CD4-positive, alpha-beta memory T cell (primary cell): ENCODE measurements at places on chromosomes 1 and 21. TPM values are rescaled to one million over a fixed set of nuclear protein-coding genes. Genes with fewer than 3 reads are reported as not detected.

DNA sequence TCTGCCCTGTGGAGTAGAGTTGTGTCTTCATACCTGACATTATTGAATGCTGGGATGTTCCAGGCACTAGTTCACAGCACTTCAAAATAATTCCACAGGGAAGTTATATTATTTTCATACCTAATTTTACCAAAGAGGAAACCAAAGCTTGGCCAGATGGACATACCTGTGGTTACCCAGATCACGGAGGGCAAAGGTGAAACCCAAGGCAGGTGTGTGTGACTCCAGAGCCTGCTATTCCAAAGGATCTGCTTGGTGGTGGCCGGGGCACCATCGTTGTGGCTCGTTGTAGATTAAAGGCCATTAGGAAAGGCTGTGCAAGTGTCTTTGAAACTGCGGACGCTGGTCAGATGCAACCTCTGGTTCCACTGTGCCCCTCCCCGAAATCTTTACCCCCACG is 108.6 kb downstream of the ZBTB18 start:
- no peaks in the 10 kb centered on the region for H3K4me1 ChIP-seq
- no peaks in the 10 kb centered on the region for H3K27me3 ChIP-seq
- no peak overlapping the region for H3K27ac ChIP-seq
- DNase-seq: no peak

GRCh38 chr1:59761443-59761842 is 53.3 kb upstream of the HOOK1 start:
- H3K27me3 ChIP-seq: no peaks in the 10 kb centered on the region
- no peaks in the 10 kb centered on the region for H3K36me3 ChIP-seq
- no peak for DNase-seq
- no peak overlapping the region for H3K4me3 ChIP-seq

- DNase-seq: no peak
- H3K4me3 ChIP-seq: no peak overlapping the region
- no peaks in the 10 kb centered on the region for H3K36me3 ChIP-seq
- H3K27ac ChIP-seq: no peak overlapping the region
Observed at GRCh38 chr1:238982736-238983135, 403.6 kb upstream of the CHRM3 start.

GRCh38 chr21:15141261-15141970 is 76.6 kb upstream of the NRIP1 start:
- H3K4me1 ChIP-seq: no peaks in the 10 kb centered on the region
- H3K27ac ChIP-seq: no peak overlapping the region
- H3K27me3 ChIP-seq: no peaks in the 10 kb centered on the region
- H3K4me3 ChIP-seq: no peak overlapping the region
- H3K36me3 ChIP-seq: no peaks in the 10 kb centered on the region
- DNase-seq: no peak

GRCh38 chr1:183218027-183218618 is 32.1 kb downstream of the LAMC2 start:
- H3K36me3 ChIP-seq: no peaks in the 10 kb centered on the region
- no peaks in the 10 kb centered on the region for H3K27me3 ChIP-seq
- no peak for DNase-seq
- no peak overlapping the region for H3K27ac ChIP-seq
- H3K4me1 ChIP-seq: peaks cover 16% of the 10 kb centered on the region

DNA sequence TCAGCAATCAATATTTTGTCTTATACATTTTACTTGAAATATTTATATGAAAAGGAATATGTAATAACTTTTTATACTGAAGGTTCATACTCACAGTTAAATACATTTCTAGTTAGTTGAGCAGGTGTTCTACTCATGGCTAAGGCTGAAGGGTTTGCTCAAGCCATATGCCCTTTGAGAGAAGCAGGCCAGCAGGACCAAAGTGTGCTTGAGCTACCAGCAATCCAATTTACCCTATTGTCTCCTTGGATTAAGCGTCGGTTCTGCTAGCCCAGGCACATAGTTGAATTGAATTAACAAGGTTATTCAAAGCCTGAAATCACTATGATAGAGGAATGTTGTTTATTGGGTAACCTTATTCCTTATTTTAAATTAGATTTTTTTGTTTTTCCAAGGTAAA is 151.5 kb upstream of the BACE2 start:
- H3K27me3 ChIP-seq: no peaks in the 10 kb centered on the region
- no peak for DNase-seq
- no peaks in the 10 kb centered on the region for H3K4me1 ChIP-seq

Gene CCT8
- total RNA-seq: 109 TPM

Gene LRRC39
- 1.3 TPM for total RNA-seq

GRCh38 chr1:243495442-243496186 is 239.8 kb downstream of the SDCCAG8 start:
- H3K4me1 ChIP-seq: no peaks in the 10 kb centered on the region
- no peaks in the 10 kb centered on the region for H3K36me3 ChIP-seq
- no peak for DNase-seq
- no peak overlapping the region for H3K27ac ChIP-seq

DNA sequence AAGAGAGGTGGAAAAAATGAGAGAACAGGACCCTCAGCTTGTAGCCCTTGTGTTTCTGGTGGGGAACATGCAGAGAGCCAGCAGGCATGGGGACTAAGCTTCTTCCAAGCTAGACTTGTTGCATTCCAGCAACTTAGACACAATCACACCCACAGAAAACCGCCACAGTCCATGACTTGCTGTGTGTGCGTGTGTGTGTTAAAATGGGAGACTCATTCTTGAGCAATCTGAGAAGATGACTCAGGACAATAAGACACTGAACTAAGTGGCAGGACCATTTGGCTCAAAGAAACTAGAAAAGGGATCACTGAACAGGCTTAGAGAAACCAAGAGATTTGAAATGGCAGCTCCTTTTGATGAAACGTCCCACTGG is 78.0 kb downstream of the HLX start:
- H3K4me3 ChIP-seq: no peak overlapping the region
- H3K36me3 ChIP-seq: no peaks in the 10 kb centered on the region

Gene C4BPB
- total RNA-seq: 0.35 TPM

GRCh38 chr1:19654386-19654785 is 10.3 kb downstream of the NBL1 start:
- DNase-seq: no peak
- no peak overlapping the region for H3K27ac ChIP-seq
- no peaks in the 10 kb centered on the region for H3K27me3 ChIP-seq
- H3K36me3 ChIP-seq: no peaks in the 10 kb centered on the region
- H3K4me3 ChIP-seq: no peak overlapping the region

- no peaks in the 10 kb centered on the region for H3K27me3 ChIP-seq
- DNase-seq: no peak
- H3K27ac ChIP-seq: no peak overlapping the region
Observed at GRCh38 chr1:183239793-183240525, 53.9 kb downstream of the LAMC2 start.

DNA sequence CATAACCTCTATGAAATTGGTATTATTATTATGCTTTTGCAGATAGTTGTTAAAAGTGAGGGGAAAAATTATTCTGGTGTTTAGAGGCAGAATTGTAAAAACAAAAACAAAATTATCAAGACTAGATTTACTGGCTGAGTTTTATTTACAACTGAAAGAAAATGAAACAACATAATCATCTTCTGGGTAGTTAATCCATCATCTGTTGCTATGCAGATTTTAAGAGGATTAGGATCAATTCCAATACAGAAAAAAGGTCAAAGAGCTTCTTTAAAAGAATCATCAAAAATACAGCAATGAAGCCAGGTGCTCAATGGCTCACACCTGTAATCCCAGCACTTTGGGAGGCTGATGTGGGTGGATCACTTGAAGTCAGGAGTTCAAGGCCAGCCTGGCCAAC is 8.3 kb downstream of the GOLT1A start:
- H3K4me1 ChIP-seq: no peaks in the 10 kb centered on the region
- peaks cover 5% of the 10 kb centered on the region for H3K27me3 ChIP-seq
- no peak overlapping the region for H3K27ac ChIP-seq
- H3K36me3 ChIP-seq: no peaks in the 10 kb centered on the region
- H3K4me3 ChIP-seq: no peak overlapping the region

Gene PYHIN1
- 83.6 TPM for total RNA-seq

Gene CYP4X1
- total RNA-seq: not detected

Gene CBR1
- total RNA-seq: 23.0 TPM

DNA sequence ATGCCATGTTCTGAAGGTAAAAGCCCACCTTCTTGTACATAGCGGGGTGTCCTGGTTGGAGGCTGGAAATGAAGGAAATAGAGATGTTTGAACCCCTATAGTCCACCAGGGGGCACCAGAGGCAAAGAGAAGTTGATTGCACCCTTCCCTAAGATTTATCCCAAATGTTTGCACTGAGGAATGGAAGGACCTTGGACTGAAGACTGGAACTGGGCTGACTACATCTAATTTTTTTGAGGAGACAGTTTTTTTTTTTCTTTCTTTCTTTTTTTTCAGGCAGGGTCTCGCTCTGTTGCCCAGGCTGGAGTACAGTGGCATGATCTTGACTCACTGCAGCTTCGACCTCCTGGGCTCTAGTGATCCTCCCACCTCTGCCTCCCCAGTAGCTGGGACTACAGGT is 55.3 kb upstream of the EIF4G3 start:
- no peak overlapping the region for H3K4me3 ChIP-seq
- peaks cover 48% of the 10 kb centered on the region for H3K36me3 ChIP-seq
- no peaks in the 10 kb centered on the region for H3K27me3 ChIP-seq
- H3K27ac ChIP-seq: no peak overlapping the region
- H3K4me1 ChIP-seq: no peaks in the 10 kb centered on the region

Gene METTL13
- total RNA-seq: 36.7 TPM

- no peaks in the 10 kb centered on the region for H3K36me3 ChIP-seq
- DNase-seq: no peak
- no peak overlapping the region for H3K27ac ChIP-seq
- no peaks in the 10 kb centered on the region for H3K27me3 ChIP-seq
- no peak overlapping the region for H3K4me3 ChIP-seq
- H3K4me1 ChIP-seq: no peaks in the 10 kb centered on the region
Observed at GRCh38 chr1:203178083-203178482, 2.5 kb upstream of the MYBPH start.

GRCh38 chr1:235679005-235679404 is 29.4 kb upstream of the GNG4 start:
- no peak overlapping the region for H3K4me3 ChIP-seq
- no peak for DNase-seq
- no peaks in the 10 kb centered on the region for H3K36me3 ChIP-seq
- no peak overlapping the region for H3K27ac ChIP-seq
- H3K4me1 ChIP-seq: no peaks in the 10 kb centered on the region
- H3K27me3 ChIP-seq: no peaks in the 10 kb centered on the region

- no peak for DNase-seq
- H3K4me1 ChIP-seq: no peaks in the 10 kb centered on the region
- H3K27ac ChIP-seq: no peak overlapping the region
- H3K27me3 ChIP-seq: no peaks in the 10 kb centered on the region
- no peak overlapping the region for H3K4me3 ChIP-seq
- no peaks in the 10 kb centered on the region for H3K36me3 ChIP-seq
Observed at GRCh38 chr1:222331765-222332164, 216.1 kb downstream of the HHIPL2 start.

GRCh38 chr1:38332649-38333310 is 286.2 kb upstream of the POU3F1 start:
- H3K4me1 ChIP-seq: no peaks in the 10 kb centered on the region
- H3K27me3 ChIP-seq: no peaks in the 10 kb centered on the region
- no peak for DNase-seq
- no peak overlapping the region for H3K4me3 ChIP-seq

DNA sequence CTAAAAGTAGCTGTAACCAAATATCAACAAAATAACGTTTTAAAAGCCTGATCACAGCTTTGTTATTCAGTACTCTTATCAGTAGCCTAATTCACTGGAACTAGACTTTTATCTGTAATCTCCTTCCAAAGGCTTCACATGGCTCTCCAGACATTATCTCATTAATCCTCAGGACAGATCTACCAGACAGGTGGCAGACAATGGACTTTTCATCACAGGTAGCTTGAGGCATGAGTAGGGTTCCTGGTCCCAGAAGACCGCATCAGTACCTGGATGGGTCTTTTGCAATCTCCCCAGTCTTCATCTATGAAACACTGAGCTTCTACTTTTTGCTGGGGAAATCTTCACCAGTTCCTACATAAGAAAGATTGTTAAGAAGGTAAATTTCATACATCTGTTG is 132.2 kb upstream of the FOXD3 start:
- no peaks in the 10 kb centered on the region for H3K4me1 ChIP-seq
- H3K36me3 ChIP-seq: no peaks in the 10 kb centered on the region
- H3K27me3 ChIP-seq: no peaks in the 10 kb centered on the region

DNA sequence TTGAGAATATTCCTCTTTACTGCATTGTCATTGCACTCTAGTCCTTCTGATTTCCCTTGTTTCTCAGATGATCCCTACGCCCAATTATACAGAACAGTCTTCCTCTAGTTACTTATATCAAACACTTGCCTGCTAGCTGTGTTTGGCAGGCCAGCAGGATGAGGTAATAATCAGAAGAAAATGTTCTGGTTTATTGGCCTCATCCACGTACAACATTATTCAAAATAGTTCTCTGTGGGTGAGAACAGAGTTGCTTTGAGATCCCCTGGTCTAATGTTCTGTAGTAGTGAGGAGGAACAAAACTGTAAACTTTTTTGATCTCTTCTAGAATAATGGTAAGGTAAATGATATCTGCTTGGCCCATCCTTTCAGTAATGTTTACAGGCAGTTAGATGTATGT is 22.3 kb upstream of the C1orf105 start:
- no peaks in the 10 kb centered on the region for H3K27me3 ChIP-seq
- no peak overlapping the region for H3K4me3 ChIP-seq

Gene DFFA
- total RNA-seq: 22.4 TPM

DNA sequence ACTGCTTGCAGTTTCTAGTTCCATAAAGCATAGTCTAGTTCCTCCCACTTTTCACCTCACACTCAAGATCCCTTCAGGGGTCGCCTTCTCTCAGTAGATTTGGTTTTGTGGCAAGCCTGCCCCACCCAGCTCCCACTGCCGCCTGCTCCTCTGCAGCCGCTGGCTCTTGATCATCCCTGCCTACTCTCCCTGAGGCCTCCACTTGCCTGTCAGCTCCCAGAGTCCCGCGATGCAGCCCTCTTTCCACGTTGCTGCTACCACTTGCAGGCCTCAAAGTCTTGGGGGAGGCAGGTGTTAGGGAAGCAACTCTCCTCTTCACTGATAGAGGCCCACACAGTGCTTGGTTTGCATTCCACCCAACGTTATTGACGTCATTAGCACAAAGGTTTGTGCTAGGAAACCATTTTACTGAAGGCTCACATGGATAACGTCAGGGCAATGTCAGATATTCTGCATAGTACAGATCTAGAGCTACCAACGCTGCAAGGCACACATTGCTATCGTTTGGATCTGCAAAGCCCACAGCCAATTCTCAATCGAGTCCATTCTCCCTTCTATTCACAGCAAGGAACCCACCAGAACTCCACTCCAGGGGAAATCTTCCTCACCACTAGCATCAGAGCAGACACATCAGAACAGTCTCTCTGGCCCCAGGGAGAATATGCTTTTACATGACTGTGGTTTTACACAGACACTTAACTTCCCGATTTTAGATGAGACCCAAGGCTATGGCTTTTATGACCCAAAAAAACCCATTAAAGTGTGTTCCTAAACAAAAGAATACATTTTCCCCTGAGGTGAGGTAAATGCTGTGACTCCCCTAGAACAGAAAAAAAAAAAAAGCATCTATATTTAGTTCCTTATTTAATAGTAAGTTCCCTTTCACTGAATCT is 519.5 kb upstream of the CAMK1G start:
- no peak overlapping the region for H3K4me3 ChIP-seq
- H3K36me3 ChIP-seq: no peaks in the 10 kb centered on the region
- no peak for DNase-seq
